ENCODE measurements at places on chromosomes 7 and 10.

DNA sequence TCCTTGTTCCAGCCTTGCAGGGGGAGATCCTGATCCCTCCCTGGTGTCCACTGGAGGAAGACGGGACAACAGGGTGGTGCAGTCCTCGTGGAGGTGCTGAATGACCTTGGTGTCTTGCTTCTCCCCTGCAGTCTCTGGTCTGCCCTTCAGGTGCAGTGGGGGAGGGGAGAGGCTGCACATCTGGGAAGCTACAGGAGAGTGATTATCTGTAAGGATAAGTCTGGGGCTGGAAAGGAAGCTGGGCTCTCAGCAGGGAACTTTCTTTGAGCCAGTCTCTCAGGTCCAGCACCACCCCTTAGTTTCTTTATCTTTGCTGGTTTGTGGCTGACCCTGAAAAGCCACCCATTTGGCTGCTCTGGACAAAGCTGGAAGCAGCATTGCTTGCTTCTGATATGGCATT, 275.6 kb downstream of the CCSER2 start:
- no peak for DNase-seq

- no peak for DNase-seq
Observed at GRCh38 chr10:123634221-123634620, 31.9 kb upstream of the GPR26 start.

GRCh38 chr7:46230990-46231305, 309.9 kb upstream of the IGFBP3 start:
- no peak for DNase-seq

DNA sequence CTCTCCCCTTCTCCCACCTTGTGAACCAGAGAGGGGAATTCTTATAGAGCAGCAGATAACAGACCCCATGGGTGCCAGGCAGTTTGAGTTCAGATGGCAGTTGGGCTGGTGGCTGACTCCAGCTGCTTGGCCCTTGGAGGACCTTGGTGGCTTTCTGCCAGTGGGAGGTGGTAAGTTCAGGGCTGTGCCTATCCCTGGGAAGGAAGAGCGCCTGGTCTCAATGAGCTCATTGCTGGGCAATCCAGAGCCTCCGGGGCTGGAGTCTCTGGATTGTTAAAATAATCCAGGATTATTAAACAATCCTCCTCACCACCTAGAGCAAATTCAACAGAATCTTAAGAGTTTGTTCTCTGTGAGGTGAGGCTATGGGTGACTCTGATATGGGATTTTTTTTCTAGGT, 105.2 kb downstream of the FANK1 start:
- no peak for DNase-seq

DNA sequence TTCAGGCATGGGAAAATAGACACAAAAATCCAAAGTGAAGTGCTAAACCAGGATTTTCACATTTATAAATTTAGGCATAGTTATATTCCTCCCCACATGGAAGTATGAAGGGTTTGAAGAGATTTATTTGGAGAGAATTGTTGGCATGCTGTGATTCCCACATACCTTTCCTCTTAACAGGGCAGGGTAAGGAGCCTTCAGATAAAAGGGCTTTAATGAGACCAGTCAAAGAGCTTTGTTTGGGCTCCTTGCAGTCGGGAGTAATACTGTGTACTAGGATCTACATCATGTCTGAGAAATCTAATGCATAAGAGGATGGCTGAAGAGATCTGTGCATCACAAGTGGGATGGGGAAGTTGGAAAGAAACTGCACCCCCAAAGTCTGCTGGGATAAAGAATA, 140.8 kb upstream of the PTN start:
- no peak for DNase-seq

- DNase-seq, result no peak
Observed at GRCh38 chr7:68730964-68731363, 867.3 kb upstream of the AUTS2 start.

DNA sequence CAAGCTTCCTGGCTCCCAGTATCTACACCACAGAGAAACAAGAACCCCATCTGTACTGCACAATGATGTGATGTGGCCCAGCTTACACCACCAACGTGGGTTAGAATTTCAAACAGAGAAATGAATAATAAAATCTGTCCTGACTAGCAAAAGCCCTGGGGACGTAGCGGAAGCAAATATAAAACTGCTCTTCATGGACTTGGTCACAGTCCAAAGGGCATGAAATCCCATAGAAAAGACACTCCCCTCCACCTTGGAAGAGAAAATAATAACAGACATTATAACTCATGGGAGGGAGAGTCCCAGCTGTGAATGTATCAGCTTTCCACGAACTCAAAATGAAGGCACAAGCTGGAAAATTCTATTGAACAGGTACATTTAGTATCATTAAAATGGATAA, 205.3 kb upstream of the GALNT17 start:
- no peak for DNase-seq

DNA sequence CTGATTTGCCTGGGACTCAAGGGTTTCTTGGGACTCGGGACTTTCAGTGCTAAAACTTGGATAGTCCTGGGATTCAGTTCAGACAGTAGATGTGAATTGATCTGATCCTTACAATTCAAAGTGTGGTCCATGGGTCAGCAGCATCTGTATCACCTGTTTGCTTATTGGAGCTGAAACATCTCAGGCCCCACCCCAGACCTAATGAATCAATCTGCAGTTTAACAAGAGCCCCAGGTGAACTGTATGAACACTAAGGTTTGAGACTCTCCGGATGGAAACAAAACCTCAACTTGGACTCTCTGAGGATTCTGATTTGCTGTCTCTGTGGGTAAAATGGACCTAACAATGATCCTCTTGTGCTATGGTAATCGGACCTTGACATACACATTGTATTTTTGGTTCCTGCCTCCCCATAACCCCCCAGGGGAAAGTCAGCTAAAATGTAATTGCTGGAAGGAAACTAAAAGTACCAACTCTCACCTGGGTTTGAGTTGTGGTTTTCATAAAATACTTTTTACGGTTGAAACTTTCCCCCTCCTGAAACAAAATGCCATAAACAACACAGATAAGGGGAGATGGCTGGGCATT, 11.7 kb downstream of the CYP26A1 start:
- DNase-seq, result no peak

- no peak for DNase-seq
Observed at GRCh38 chr7:130353196-130353595, 8.6 kb downstream of the CPA5 start.

DNA sequence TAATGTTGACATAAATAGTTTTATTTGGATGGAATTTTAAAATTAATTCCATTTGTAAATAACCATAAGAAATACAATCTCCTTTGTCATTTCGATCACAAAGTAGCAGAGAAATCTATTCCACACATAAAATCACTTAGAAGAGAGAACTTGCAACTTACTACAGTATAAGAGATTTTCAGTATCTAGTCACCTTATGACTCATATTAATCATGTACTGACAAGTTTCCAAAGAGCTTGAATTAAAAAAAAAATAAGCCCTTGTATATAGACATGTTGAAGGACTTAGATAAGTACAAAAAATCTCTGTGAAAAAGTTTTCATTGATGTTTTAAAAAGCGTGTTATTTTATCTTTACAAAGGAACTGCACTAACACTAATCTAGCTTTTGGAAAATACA, 207.1 kb upstream of the ETV1 start:
- DNase-seq, result no peak

DNA sequence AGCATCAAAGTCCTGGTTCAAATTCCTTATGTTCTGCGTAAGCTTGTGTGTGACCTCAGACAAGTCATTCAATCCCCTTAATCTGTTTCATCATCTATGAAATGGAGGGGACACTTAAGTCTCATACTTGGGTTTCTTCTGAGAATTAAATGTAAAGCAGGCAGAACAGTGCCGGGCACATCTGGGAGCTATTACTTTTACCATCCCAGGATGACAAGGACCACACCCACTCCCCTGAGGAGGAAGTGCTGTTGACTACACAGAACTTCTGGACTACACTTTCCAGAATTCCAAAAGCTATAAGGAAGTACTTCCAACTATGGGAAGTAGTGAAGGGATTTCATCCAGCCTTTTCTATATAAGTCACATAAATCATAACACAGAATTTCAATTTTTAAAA, 294.9 kb downstream of the IPMK start:
- no peak for DNase-seq

- peak; percentile 31 for DNase-seq
Observed at GRCh38 chr7:5665094-5666025, 116.1 kb downstream of the RNF216 start.

DNA sequence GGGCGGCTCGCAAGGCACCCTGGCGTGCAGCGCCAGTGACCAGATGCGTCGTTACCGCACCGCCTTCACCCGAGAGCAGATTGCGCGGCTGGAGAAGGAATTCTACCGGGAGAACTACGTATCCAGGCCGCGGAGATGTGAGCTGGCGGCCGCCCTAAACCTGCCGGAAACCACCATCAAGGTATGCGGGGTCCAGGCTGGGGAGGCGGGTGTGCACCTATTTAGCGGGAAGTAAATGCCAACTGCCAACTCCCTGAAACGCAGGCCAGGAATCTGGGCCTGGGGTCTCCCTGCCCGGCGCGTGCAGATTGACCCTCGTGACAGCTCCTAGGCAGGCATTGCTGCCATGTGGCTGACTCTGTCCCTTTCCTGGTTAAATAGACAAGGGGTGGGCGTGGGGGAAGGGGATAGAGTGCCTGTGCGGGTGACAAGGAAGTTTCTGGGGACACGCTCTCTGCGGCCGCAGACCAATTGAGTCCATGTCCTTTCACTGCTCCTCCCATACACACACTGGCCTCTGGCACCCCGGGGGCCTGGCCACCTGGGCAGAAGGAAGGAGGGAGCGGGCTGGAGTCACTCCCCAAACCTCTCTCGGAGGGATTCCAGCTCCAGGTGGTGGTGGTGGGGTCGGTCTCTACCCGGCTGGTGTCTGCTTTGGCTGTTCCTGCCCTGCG, 2.7 kb downstream of the EVX1 start:
- no peak for DNase-seq

DNA sequence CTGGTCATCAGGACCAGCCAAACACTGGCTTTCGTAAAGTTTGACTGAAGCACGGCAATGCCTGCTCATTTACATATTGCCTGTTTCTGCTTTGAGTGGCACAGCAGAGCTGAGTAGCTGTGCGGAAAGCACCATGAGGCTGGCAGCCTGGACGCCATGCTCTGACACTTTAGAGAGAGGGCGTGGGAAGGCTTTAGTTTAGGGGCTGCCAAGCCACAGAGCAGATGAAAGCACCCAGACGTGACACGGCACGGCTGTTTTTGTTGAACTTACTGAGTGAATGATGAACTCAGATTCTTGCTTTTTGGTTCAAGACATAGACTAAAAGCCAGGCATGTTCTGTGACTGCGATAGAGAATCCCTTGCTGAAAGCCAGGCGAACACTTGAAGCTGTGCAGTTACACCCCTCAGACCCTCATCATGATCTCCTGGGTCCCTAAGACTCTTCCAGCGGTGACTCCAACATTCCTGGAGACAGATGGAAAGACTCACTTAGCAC, 182.1 kb downstream of the ZMYND11 start:
- DNase-seq, result no peak

- DNase-seq, result no peak
Observed at GRCh38 chr7:105127179-105127578, 113.2 kb downstream of the KMT2E start.

- DNase-seq, result no peak
Observed at GRCh38 chr10:44263771-44264170, 121.1 kb downstream of the CXCL12 start.

GRCh38 chr10:33326933-33327332, 7.5 kb downstream of the NRP1 start:
- no peak for DNase-seq

DNA sequence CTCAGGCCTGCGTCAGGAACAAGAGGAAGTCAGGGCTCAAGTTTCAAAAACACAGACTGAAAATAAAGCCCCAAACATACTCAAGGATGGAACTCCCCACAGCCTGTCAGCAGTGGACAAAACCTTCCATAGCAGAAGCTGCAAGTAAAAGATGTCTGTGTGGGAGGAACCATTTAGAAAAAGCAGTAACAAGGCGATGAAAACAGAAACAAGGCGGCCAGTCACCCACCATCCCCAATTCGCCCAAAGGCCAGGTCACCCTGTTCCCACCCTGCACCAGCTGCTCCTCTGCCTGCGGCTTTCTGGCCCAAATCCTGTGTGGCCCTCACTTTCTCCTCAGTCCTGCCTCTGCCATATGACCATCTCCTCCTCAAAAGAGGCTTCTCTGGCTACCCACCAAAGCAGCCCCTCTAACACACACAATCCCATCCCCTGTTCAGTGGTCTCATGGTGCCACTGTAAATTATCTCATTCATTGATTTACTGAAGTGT, 27.8 kb downstream of the KCNMA1 start:
- no peak for DNase-seq

GRCh38 chr10:96242822-96243221, 28.5 kb downstream of the BLNK start:
- no peak for DNase-seq
